Stimulated activated naive CD4-positive, alpha-beta T cell treated with Interleukin-2 at 50 U/mL for 16 hours (primary cell): ENCODE measurements at places on chromosomes 6 and 20.

DNA sequence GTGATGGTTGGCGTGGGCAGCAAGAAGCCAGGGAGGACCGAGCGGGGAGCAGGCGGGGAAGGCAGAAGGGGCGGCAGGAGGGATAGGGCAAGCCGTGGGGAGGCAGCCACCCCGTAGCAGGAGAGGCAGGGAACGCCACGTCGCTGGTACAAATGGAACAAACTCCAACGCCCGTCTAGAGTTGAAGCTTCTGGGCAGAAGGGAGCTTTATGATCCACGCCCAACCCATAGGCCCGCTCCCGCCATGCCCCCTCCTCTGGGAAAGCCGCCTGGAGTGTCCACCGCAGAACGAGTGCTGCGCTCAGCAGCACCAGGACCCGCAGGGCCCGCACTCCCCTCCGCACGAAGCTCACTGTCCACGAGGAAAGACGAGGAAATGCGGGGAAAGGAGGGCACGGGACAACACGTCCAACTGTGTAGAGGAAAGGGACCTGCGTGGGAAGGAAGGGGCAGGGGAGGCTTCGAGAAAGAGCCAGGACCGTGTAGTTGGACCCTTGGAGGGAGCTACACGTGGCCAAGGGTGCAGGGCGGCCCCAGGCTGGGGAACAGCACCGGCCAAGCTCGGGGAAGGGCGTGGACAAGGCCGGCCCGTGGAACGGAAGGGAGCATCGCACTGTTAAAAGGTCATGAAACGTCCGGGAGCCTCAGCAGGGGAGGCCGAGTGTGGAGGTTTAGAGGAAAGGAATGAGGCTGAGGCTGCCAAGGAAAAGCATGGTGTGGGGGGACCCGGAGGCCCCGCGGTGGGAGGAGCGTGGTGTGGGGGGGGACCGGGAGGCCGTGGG lies 204.0 kb downstream of the DLL1 start:
- no peak for DNase-seq

DNA sequence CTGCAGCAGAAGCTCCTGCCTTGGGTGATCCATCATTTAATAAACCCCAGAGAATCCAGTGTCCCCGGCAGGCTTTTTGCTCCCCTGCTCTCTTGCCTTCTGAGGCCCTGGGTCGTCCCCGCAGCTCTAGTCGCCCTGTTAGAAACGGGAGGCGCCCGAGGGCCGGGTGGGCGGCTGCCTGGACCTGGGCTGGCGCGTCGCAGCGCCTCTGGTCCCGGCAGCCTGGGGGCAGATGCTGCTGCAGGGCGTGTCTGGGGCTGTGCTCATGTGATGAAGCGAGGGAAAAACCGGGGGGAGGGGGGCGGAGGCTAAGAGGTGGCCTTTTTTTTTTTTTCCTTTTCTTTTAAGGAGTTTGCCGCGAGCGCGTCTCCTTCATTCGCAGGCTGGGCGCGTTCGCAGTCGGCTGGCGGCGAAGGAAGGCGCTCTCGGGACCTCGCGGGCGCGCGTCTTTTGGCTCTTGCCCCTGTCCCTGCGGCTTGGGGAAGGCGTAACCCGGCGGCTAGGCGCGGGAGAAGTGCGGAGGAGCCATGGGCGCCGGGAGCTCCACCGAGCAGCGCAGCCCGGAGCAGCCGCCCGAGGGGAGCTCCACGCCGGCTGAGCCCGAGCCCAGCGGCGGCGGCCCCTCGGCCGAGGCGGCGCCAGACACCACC lies 394 bp downstream of the AKAP12 start:
- no peak for DNase-seq

GRCh38 chr20:41373931-41374920 lies 7.6 kb upstream of the EMILIN3 start:
- DNase-seq: no peak

DNA sequence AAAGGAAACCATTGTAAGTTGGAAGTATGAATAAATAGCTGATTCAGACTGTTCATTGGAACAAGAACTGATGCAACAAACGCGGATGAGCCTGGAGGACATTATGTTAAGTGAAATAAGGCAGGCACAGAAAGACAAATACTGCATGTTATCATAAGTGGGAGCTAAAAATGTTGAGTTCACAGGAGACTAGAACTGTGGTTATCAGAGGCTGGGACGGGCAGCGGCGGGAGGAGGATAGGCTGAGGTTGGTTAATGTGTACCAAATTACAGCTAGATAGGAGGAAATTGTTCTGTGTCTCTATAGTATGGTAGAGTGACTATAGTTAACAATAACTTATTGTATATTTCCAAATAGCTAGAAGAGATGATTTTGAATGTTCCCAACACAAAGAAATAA lies 40.8 kb downstream of the FAM229B start:
- no peak for DNase-seq

DNA sequence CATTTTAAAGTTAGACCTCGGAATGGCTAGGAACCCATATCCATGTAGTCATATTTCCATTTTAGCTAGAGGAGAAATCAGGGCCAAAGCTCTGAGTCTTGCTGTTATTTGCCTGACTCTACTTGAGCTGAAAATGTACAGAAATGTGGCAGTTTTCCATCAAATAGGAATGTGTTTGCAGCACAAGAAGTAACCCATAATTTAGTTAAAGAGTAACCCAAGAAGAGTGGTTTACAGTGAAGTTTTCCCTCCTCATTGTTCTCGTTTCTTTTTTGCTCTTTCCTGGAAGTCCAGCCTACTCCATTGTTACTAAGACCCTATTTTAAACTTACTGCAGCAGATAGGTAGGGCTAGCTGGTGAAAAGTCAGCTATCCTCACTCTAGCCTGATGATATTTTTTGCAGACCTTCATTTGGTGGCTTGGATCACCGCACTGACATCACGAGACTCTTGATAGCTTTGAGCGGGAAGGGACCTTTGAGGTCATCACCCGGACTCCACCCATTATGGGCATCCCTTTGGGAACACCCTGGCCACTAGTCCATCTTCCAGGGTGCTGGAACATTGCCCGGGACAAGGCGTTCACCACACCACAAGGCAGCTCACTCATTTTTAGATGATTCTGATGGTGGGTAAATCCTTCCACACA lies 28.0 kb upstream of the ADGRF5 start:
- no peak for DNase-seq

DNA sequence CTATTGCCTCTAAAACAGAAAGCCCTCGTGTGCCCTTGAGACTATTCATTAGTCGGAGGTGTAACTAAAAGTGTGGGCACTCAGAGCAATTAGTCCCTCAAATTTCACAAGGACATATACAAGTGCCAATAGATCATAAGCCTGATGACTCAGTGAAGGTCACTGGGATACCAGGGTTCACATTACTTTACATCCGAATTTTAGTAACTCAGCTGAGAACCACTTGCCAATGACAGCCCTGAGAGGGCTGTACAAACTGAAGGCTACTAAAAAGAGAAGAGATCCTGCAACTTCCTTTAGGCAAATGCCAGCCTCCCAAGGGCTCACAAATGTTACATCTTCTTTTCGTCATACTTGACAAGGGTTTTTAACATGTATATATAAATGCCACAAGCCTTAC lies 369.6 kb downstream of the TENT5A start:
- no peak for DNase-seq

DNA sequence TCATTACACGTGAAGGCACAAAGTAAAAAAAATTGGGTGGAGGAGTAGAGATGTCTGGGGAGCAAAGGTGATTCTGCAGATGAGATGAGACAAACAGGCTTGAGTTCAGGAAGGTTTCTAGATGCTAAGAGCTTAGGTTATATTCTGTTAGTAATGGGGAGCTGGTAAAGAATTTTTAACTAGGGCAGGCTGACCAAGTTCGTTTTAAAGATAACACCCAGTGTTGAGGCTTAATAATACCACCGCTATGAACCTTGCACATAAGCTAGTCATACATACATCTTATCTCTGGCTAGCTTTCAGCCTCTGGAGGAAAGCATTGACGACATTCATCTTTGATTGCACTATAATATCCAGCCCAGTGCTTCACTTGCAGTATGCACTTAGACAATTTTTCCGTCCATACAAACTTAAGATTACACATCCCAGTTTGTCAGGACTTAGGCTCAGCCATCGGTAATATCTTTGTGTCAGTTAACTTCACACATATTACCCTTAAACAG lies 12.1 kb downstream of the NHSL1 start:
- no peak for DNase-seq

GRCh38 chr20:5369629-5370028 lies 52.9 kb upstream of the PROKR2 start:
- no peak for DNase-seq

DNA sequence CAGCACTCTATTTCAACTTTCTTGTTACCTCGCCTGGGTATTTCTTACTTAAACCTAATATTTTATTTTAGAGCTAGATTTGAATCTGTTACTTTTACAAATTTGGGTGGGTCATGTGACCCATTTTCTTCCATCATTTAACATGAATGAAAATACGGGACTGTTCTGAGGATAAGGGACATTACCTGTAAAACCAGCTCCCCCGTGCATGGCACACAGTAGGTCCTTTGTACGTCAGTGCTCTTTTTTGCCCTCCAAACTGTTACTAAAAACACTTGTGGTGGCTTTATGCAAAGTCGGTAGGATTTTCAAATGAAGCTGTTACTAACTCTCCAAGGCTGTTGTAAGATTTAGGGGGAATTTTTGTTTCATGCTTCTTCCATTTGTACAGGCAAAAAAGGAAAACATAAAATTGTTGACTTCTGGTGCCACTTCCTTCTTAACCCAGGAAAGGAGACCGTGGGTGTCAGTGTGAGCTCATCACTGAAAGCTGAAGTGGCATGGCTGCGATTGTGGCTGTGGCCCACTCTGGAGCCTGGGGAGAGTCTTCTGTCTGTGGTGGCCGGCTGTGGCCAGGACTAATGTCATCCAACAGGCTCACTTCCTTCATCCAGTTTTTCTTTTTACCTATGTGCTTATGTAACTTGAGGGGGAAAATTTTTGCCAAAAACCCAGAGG lies 40.2 kb upstream of the PXDC1 start:
- no peak for DNase-seq

- DNase-seq: no peak
These were observed 46.4 kb upstream of the TGM2 start for GRCh38 chr20:38211200-38212097.

DNA sequence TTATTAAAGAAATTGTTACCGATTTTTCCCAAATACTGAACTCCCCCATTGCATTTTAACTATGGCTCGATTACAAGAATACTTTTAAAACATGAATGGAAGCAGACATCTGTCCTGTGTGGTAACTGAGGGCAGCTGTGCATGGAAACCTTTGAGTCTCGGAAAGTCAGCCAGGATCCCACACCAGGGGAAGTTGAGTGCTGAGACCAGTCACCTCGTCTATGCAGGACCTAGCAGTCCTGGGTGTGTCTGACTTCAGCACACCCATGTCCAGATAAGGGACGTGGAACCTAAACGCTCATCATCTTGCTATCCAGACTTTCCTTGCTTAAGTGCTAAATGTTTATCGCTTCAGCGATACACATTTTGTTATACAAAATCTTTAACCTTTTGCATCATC lies 6.1 kb downstream of the RIN2 start:
- no peak for DNase-seq

DNA sequence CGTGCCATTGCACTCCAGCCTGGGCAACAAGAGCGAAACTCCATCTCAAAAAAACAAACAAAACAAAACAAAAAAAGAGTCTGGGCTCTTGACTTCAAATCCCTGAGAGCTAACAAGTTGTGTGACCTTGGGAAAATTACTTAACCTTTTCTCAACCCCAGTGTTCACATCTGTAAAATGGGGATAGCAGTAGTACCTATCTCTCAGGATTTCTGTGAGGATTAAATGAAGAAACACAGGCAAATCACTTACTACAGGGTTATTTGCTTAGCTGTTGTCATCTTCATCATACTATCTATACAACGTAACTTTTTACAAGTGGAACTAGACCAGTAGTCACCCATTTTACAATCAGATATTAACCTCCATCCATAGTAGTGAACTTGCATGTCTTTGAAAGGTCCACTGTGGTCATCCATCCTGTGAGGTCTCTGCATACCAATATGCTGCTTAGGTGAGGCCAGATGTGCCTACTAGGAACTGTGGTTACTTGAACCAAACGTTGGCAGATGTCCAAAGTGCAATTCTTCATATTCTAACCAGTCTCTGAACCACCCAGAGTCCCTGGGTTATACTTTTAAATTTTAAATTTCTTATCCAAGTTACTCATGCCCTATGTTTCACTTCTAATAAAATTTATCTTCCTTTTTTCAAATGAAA lies 128.9 kb upstream of the BEND3 start:
- DNase-seq: no peak
